ENCODE measurements at places on chromosomes 1 and 21.

- no peak for DNase-seq
Observed at GRCh38 chr1:25666460-25666859, 49.9 kb downstream of the MAN1C1 start.

DNA sequence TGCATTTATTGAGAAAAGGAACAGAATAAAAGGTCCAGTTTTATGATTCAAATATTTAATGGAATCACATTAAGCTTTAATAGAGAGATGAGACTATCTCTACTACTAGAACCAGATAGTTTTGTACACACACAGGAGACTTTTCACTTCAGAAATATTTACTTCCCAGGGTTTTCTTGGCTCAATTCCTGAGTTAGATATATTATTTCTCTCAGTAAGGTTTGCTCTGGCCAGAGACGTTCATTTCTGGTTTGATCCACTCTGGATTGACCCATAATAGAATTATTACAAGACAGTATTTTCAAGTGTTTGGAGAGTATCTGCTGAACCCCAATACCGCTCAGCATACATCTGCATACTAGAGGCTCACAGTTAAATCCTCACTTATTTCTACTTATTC, 1.3 kb upstream of the RCOR3 start:
- DNase-seq = no peak

GRCh38 chr1:116777831-116778830, 23.9 kb downstream of the CD2 start:
- DNase-seq = peak; percentile 58

GRCh38 chr1:105180789-105181188, 1431.1 kb downstream of the AMY1C start:
- no peak for DNase-seq

DNA sequence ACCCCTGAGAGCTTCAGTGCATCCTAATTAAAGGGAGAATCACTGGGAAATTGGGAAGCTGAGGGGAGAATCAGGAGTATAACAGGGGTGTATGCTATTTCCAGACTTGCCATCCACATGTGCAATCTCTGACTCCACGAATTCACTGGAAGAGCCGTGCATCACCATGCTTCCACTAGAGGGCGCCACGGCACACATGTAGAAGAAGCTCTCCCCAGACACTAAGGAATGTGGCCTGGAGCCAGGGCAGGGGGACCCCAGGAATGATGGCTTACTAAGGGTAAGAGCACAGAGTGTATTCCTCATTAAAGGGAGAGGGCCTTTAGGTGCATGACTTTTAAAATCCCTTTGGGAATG, 81.5 kb downstream of the ABCA4 start:
- DNase-seq = no peak

- no peak for DNase-seq
Observed at GRCh38 chr1:67626090-67626860, 58.7 kb upstream of the GADD45A start.

All from GM04504 (cell line).